ENCODE measurements at places on chromosomes 1 and 21. TPM values are rescaled to one million over a fixed set of nuclear protein-coding genes. Genes with fewer than 3 reads are reported as not detected.

GRCh38 chr1:205598841-205599668 lies 32.8 kb downstream of the ELK4 start:
- no peak overlapping the region for H3K4me3 ChIP-seq
- H3K4me1 ChIP-seq = peaks cover 8% of the 10 kb centered on the region
- H3K27ac ChIP-seq = no peak overlapping the region
- 0 out of 2 replicates have a peak, but pooled peaks cover 3% of the 10 kb centered on the region for H3K36me3 ChIP-seq
- H3K27me3 ChIP-seq = no peaks in the 10 kb centered on the region

DNA sequence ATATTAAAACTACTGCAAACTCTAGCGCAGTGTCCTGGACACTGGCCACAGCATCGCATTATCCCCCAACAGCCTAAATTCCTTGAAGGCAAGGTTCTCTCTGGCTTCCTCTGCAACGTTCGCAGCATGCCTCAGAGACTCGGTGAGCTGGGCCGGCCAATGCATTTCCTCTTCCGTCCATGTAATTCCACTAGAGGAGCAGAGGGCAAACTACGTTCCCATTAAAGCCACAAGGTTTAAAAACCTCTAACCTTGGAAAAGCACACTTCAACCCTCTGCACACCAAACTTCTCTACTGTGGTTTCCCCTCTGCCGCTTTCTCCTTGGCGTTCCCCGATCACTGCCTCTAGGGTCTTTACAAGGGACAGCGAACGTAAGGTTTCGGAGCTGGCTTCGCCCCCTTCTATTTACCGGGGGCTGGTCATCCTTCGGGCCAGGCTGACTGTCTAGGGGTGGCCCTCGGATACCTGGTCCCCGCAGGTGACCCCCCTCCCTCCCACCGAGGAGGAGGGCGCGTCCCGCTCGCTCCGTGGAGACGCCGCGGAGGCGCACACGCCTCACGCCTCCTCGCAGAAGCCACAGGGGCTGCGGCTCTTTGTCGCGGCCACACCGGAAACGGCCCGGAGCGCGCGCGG lies 456 bp upstream of the SMYD2 start:
- no peaks in the 10 kb centered on the region for H3K27me3 ChIP-seq
- H3K36me3 ChIP-seq = no peaks in the 10 kb centered on the region
- peaks cover 44% of the 10 kb centered on the region for H3K4me1 ChIP-seq
- DNase-seq = peak; percentile 59
- H3K27ac ChIP-seq = peak overlapping the region; percentile 36

GRCh38 chr21:45131537-45131999 lies 57.2 kb downstream of the ADARB1 start:
- no peak overlapping the region for H3K4me3 ChIP-seq
- no peaks in the 10 kb centered on the region for H3K27me3 ChIP-seq
- no peaks in the 10 kb centered on the region for H3K36me3 ChIP-seq
- peaks cover 33% of the 10 kb centered on the region for H3K4me1 ChIP-seq
- no peak overlapping the region for H3K27ac ChIP-seq
- no peak for DNase-seq

GRCh38 chr1:80059940-80060339 lies 1053.4 kb upstream of the ADGRL4 start:
- peak; percentile 29 for DNase-seq
- no peaks in the 10 kb centered on the region for H3K36me3 ChIP-seq
- no peak overlapping the region for H3K27ac ChIP-seq
- no peaks in the 10 kb centered on the region for H3K27me3 ChIP-seq

The ACOT7 gene
- 164 TPM for total RNA-seq

DNA sequence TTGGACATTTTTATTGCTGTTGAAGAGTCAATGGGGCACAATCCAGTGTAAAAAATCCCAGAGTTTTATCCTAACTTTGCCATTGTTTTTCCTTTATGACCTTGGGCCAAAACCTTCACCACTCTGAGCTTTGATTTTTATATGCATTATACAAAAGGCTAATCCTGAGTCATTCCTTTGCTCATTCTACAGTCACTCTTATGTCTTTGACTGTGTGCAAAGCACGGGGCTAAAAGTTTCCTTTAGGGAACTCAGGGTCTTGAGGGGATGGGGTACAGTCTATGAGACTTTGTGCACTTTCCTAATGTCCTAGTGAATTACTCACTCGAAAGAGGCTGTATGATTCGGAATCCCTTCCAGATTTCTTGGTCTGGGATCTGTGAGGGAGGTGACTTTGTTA lies 543.2 kb upstream of the CAMK1G start:
- peaks cover 43% of the 10 kb centered on the region for H3K4me1 ChIP-seq
- no peaks in the 10 kb centered on the region for H3K36me3 ChIP-seq
- no peak overlapping the region for H3K4me3 ChIP-seq
- peak overlapping the region; percentile 86 for H3K27ac ChIP-seq
- no peaks in the 10 kb centered on the region for H3K27me3 ChIP-seq

DNA sequence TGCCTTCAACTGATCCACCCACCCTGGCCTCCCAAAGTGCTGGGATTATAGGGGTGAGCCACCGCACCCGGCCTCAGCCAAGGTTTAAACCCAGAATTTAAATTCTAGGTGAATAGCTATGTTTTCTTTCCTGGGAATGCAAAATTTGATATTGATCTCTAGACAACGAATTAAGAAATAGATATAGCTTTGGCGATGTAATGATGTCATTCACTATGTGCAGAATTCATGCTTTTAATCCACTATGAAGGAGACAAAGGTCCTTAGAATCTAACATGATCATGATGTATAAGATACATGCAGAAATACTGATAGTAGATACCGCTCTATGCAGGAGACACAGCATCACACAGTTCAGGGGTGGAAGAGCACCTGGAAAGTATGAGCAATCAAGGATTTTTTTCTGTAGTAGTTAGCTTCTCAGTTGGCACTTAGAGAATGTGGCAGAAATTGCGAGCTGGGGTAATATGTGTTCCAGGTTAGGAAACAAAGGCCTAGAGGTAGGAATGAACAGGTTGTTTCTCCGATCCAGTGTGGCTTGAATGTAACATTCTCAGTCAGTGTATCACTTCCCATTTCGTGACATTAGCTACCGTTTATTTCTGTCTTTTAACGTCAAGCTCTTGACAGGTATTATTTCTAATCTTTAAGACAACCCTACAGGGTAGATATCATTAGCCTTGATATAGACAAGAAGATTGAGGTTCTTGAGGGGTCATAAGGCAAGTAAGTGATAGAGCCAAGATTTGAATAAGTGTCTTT lies 3.0 kb upstream of the CEP350 start:
- H3K4me3 ChIP-seq = no peak overlapping the region
- no peak for DNase-seq
- H3K36me3 ChIP-seq = no peaks in the 10 kb centered on the region
- no peak overlapping the region for H3K27ac ChIP-seq
- peaks cover 5% of the 10 kb centered on the region for H3K4me1 ChIP-seq

DNA sequence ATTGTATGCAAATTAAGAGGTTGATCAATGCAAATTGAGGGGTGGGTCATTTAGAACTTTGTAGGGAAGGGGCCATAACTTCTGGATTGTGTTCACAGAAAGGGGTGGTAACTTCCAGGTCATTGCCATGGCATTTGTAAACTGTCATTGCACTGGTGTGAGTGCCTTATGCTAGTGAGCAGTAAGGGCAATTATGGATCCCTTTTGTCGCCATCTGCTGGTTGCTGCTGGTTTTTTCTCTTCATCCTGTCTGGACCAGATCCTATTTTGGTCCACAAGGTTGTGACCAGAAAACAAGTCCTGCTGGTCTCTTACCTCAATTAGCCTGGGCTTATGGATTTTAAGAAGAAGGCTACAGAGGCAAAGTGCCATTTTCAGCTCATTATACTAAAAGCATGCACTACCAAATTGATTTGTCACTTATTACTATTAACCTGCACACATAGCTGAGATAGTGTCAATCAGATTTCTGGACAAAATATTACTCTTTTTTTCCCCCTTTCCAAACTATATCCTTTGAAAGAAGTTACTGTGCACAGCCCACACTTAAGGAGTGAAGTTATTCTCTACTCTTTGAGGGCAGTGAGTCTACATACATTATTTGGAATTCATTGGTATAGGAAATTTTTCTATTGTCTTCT lies 196.2 kb downstream of the ZC3H11B start:
- no peak overlapping the region for H3K27ac ChIP-seq
- peaks cover 14% of the 10 kb centered on the region for H3K4me1 ChIP-seq
- peak; percentile 91 for DNase-seq
- H3K27me3 ChIP-seq = no peaks in the 10 kb centered on the region
- H3K4me3 ChIP-seq = no peak overlapping the region

DNA sequence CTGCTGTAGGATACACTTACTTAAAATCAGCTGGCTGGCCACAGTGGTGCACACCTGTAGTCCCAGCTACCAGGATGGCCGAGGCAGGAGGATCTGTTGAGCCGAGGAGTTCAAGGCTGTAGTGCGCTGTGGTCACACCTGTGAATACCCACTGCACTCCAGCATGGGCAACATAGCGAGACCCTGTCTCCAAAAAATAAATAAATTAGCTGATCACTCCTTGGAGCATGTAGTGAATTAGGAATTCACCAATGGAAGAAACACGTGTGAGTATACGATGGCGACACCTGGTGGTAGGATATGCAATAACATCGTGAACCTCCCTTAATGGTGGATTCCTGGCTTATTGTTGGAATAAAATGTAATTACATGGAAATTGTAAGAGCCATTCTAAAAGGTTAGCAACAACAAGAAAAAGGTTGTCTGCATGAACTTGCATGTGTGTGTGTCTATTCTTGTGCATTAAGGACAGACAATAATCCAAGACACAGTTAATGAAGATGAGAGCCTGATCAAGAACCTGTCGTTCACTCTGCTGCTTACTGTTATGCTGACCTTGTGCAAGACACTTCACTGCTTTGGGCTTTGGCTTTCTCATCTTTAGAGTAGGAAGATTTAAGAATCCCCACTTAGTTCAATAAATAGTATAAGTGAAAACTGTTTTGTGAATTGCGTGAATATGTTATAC lies 38.6 kb upstream of the COX20 start:
- no peak overlapping the region for H3K27ac ChIP-seq
- no peak overlapping the region for H3K4me3 ChIP-seq
- peak; percentile 90 for DNase-seq
- H3K4me1 ChIP-seq = peaks cover 7% of the 10 kb centered on the region
- no peaks in the 10 kb centered on the region for H3K36me3 ChIP-seq

The LHX4 gene
- total RNA-seq = 0.04 TPM

- H3K4me1 ChIP-seq = peaks cover 8% of the 10 kb centered on the region
- DNase-seq = no peak
- no peaks in the 10 kb centered on the region for H3K27me3 ChIP-seq
- no peak overlapping the region for H3K4me3 ChIP-seq
- H3K36me3 ChIP-seq = no peaks in the 10 kb centered on the region
- H3K27ac ChIP-seq = no peak overlapping the region
Observed at GRCh38 chr1:202148391-202148790, 3.9 kb upstream of the ARL8A start.

GRCh38 chr21:30880914-30881313 lies 466 bp downstream of the KRTAP11-1 start:
- peaks cover 56% of the 10 kb centered on the region for H3K27me3 ChIP-seq
- no peaks in the 10 kb centered on the region for H3K4me1 ChIP-seq
- H3K27ac ChIP-seq = no peak overlapping the region

GRCh38 chr1:27593678-27594563 lies 10.0 kb downstream of the AHDC1 start:
- peaks cover 4% of the 10 kb centered on the region for H3K36me3 ChIP-seq
- no peak overlapping the region for H3K27ac ChIP-seq
- H3K4me1 ChIP-seq = peaks cover 37% of the 10 kb centered on the region
- H3K27me3 ChIP-seq = no peaks in the 10 kb centered on the region

- peaks cover 37% of the 10 kb centered on the region for H3K4me1 ChIP-seq
- H3K36me3 ChIP-seq = peaks cover 9% of the 10 kb centered on the region
- H3K27me3 ChIP-seq = no peaks in the 10 kb centered on the region
Observed at GRCh38 chr1:112707221-112708001, 484 bp upstream of the RHOC start.

DNA sequence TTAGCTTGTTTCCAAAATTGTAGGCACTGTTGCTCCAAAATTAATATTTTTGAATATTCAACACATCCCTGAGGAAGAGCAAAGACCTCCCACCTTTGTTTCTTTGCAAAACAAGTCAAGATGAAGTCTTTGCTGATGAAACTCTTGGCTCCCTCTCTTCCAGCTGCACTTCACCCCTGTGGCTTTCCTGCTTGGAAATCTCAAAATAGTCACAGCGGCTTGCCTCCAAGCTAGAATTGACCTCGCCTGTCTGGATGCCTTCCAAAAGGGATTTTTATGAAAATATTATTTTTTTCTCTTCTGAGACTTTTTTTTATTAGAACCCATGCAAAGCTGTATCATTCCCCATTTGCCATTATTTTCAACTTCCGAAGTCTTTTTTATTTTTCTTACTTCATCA lies 71.1 kb upstream of the MROH9 start:
- H3K27ac ChIP-seq = no peak overlapping the region
- H3K36me3 ChIP-seq = no peaks in the 10 kb centered on the region
- DNase-seq = no peak
- no peak overlapping the region for H3K4me3 ChIP-seq

DNA sequence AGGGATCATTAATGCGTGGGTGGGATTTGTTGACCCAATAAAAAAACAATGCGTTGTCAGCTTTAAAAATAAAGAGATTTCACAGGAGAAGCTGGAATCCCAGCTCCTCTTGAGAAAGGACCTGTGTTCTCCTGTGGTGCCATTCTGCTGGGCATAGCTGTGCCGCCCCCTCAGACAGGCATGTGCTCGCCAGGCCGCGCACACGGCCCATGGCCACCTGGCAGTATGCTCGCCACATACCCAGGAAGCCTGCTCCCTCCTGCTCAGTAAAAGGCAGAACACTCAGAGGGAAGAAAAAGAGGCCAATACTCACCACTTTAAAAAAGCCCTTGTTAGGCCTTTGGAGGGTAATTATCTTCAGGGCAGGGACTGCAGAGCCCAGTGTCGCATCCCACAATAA lies 13.1 kb downstream of the THAP3 start:
- H3K36me3 ChIP-seq = peaks cover 75% of the 10 kb centered on the region
- no peaks in the 10 kb centered on the region for H3K27me3 ChIP-seq
- no peak overlapping the region for H3K4me3 ChIP-seq
- DNase-seq = no peak

- DNase-seq = peak; percentile 85
- peak overlapping the region; percentile 69 for H3K27ac ChIP-seq
- H3K4me1 ChIP-seq = peaks cover 24% of the 10 kb centered on the region
- no peak overlapping the region for H3K4me3 ChIP-seq
- no peaks in the 10 kb centered on the region for H3K36me3 ChIP-seq
Observed at GRCh38 chr1:65751961-65752360, 40.7 kb upstream of the PDE4B start.

All from PC-3 (cell line).